Stimulated activated naive CD8-positive, alpha-beta T cell treated with anti-CD3 and anti-CD28 coated beads, Interleukin-15, Interleukin-2, amounts not matched to agents 100 U/mL and 50 U/mL, for 24 hours (primary cell): ENCODE measurements at places on chromosomes 6 and 20.

GRCh38 chr6:45717715-45718114 lies 297.9 kb downstream of the CLIC5 start:
- no peak for DNase-seq

DNA sequence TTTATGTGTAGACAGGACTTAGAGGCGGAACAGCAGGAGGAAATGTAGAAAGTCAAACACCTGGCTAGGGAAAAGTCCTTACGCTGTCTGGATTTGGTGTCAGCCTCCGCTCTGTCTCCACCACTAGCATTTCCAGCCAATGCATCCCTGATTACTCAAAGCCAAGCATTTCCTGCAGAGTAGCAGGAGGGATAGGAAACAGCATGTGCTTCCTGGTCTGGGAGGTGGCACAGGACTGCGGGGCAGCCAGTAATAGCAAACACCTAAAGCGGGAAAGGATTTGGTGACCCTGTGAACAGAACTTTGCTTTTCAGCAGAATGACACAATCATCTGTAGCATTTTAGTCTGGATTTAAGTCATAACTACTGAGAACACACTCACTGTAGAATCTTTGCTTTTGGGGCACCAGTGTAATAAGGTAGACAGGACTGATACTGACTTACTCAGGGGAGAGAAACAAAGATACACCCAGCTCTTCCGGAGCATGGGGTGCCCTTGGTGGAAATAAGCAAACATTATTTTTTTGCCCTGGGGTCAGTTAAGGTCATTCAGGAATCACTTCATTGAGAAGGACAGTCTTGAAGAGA lies 133.3 kb upstream of the AHI1 start:
- DNase-seq, result no peak

GRCh38 chr6:44966449-44967092 lies 361.6 kb upstream of the RUNX2 start:
- DNase-seq, result no peak

DNA sequence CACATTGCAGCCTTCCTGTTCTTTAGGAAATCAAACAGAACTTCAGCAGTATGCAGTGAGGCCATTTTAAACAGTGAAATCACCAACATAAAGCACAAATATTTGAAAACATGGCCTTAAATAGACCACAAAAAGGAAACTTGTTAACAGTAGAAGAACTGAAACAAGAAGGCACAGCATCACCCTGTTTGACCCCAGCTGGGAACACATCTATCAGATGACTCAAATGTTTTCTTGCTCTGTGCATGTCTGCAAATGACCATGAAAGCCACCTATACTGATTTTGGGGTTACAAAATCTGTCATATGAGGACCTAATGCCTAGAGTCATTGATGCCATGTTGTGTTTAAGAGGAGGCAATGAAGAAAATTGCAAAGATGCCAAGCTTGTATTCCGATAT lies 123.8 kb upstream of the ADGRF1 start:
- DNase-seq, result no peak

- DNase-seq, result no peak
Measured at GRCh38 chr20:50670126-50670862, 21.0 kb downstream of the RIPOR3 start.

- peak; percentile 80 for DNase-seq
Measured at GRCh38 chr20:32972181-32973076, 31.8 kb downstream of the SUN5 start.

DNA sequence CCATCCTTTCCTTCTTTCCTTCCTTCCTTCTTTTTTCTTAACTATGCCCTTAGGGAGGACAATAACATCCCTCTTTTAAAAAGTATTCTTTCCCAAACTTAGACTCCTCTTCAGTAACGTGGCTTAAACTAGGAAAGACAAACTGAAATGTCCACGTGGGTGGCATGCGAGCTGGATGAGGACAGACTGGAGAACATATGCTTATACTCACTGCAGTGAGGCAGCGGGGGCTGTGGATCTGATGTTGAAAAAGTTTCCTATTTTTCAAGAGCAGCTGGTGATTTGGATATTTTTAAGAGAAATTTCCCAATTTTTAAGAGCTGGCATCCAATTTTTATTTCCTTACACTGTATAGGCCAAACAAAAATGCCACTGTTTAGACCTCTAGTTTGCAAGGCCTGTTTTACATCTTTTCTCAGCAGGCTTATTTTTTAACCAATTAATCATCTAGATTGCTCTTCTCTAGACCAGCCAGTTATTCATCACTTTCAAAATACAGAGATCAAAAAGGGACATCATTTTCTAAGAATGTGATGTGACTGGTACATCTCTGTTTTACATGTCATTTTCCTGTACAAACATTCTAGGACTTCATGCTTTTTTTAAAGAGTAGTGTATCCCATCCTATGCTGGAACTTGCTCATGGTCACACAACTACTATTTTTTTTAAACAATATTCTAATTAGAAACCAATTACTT lies 226.5 kb downstream of the BTBD9 start:
- DNase-seq, result no peak

- DNase-seq, result no peak
Measured at GRCh38 chr20:64044484-64045247, 4.8 kb downstream of the SOX18 start.

DNA sequence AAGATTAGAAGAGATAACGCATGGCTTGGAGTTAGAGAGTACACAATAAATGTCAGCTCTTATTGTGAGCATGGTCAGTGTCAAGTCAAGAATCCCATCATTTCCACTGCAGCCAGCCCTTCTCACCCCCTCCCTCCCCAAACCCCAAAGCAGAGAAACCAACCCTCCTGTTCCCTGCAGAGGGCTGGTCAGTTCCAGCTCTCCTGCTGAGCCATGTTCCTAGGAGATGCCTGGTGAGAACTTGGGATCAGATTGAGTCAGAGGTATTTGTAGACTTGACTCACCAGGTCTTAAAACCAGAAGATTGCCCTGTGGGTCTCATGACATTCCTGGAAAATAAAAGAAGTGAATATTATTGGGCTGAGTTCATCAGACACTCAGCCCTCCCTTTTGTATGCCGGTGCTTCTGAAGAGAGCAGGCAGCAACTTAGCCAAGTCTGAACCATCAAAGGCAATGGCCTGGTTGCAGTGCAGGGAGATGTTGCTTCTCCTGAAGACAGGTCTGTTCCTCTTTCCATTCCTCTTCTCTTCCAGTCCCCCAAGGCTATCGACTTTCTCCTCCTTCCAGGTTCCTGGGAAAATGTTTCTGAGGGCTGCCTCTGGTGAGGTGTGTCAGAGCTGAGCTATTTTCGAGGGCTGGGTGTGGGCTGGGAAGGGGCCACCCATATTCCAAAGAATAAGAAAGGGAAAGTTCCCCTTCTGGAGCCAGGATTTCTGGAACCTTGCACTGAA lies 278.2 kb upstream of the SUPT3H start:
- no peak for DNase-seq

DNA sequence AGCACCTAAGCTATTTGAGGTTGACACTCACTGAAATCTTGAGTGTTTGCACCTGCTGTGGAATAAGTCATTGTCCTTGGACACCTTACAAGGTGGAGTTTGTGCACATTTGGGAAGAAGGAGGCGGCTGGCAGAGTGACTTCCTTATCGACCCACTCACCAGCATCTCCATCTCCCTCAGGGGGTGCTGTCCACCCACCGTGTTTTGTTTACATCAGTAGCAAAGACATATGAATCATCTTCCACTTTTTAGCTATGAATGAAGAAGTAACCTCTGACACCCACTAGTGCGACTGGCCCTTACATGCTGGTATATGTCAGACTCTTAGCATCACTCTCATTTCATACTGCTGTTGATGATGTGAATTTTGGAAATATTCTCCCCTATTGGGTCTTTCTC lies 119.5 kb upstream of the SGK1 start:
- peak; percentile 28 for DNase-seq

- DNase-seq, result no peak
Measured at GRCh38 chr20:10864076-10864672, 190.4 kb upstream of the JAG1 start.

- no peak for DNase-seq
Measured at GRCh38 chr6:100880149-100880852, 828 bp downstream of the ASCC3 start.

GRCh38 chr20:13671916-13672378 lies 33.2 kb upstream of the TASP1 start:
- DNase-seq, result no peak

GRCh38 chr6:106145741-106146227 lies 59.6 kb downstream of the PRDM1 start:
- peak; percentile 54 for DNase-seq

DNA sequence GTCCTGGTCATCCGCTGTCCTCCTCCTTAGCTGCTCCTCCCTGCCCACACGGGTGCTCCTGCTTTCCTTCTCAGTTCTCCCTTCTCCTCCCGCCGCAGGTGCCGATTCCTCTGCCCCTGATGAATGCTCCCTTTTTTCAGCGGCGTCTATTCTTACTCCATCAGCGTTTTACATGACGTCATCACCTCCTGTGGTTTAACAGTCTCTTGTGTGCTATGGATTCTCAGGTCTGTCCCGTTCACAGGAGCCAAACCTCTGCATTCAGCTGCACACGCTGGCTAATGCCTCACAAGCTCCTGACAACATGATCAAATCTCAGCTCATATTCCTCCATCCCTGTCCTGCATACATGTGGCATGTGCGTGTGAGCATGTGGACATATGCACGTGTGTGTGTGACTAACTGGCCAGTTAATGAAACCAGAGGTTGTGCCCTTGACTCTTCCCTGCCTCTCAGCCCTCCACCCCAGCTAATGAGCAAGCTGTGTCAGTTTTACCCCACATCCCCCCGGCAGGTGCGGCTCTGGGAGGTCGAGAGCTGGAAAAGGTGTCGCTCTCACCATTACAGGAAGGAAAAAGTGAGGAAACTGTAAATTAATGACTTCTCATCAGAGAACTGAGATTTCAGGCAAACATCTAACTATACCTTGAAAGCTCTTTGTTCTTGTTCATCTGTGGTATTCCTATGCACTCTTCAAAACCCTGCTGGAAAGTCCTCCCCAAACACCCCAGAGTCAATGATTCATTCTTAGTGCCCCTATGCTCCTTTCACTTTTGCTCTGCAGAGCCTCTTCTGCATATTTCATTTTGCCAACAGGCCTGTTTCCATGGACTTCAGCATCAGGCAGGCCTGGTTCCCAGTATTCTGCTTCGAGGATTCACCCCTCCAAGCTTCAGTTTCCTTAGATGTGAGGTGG lies 163.1 kb downstream of the TTLL2 start:
- no peak for DNase-seq

DNA sequence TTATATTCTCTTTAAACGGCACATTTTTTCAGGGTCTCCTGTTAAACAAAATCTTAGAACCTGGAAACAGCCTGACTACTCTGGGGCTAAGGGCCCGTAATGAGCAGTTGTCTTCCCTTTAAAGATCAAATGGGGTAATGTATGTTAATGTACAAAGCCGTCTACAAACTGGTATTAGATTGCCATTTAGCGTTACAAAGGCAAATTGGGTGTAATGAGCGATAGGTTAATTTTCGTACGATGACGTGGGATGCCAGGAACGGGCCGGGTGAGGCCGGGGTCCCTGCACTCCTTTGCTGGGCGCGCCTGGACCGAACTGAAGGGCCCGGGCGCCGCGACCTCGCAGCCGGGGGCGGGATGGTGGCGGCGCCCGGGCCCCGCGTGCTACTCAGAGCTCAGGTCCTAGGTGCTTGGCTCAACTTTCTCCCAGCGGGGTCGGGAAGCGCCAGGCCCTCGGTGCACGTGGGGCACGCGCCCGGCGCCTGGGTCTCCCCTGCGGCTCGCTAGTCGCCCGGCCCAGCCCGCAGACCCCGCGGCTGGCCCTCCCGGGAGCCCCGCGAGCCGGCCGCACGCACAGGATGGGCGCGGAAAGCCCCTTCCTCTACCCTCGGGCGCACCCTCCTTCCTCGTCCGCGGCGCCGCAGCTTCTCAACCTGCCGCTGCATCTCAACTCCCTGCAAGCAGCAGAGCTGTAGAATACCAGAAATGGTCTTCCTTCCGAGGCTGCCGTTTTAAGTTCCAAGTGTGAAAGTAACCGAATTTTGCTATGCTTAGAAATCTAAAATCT lies 5.9 kb downstream of the NKX2-4 start:
- DNase-seq, result peak; percentile 12

DNA sequence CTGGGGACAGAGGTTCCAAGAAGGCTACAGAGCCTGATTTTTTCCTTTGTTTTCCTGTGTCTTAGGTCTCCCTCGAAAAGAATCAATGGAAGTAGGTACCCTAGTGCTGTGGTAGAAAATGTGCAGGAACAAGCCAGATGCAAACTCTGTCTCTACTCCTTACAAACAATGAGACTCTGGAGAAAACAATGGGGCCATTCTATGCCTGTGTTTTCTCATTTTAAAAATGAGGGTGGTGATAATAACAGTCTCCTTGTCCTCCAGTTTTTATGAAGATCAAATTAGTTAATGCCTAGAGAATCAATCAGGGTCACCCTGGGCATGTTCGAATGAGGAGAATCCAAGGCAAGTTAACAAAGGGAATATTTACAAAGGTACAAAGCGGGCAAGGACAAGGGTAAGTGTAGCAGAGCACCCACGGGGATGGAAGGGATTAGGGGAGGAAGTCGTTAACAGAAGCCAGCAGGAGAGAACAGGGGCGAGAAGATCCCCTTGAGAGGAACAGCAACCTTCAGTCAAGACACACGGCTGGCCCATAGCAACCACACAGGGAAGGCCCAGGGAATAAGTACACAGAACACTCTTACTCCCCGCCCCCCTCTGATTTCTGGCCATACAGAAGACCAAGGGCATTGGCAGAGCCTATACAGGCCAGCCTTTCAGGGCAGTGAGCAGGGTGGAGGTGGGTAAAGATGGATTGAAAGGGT lies 342.8 kb downstream of the PTPRT start:
- DNase-seq, result no peak

- peak; percentile 57 for DNase-seq
Measured at GRCh38 chr6:34986845-34987246, 97.8 kb downstream of the ANKS1A start.

GRCh38 chr6:107959392-107959791 lies 1.4 kb upstream of the SEC63 start:
- no peak for DNase-seq

- DNase-seq, result no peak
Measured at GRCh38 chr6:131998255-131998982, 47.2 kb upstream of the CCN2 start.

DNA sequence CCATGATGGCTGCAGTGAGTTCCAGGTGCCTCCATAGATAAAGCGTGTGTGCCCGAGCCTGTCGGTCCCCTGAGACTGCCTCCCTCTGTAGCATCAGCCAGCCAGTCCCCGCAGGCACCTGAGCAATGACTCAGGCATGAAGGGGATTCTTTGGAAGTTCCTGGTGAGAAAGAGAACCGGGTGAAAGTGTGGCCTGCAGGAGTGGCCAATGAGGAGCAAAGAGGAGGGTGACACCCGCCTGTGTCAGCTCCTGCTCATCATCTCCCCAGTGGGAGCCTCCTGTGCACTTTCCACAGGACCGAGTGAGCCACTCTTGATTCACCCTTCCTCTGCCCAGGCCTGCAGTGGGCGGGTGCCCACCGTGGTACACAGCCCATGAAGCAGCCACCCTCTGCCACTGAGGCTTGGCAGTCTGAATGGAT lies 71.2 kb upstream of the PTPN1 start:
- peak; percentile 40 for DNase-seq
